ENCODE measurements at places on chromosomes 4 and X. TPM values are rescaled to one million over a fixed set of nuclear protein-coding genes. Genes with fewer than 3 reads are reported as not detected.

RTL9 gene
- polyA plus RNA-seq: 0.18 TPM

DNA sequence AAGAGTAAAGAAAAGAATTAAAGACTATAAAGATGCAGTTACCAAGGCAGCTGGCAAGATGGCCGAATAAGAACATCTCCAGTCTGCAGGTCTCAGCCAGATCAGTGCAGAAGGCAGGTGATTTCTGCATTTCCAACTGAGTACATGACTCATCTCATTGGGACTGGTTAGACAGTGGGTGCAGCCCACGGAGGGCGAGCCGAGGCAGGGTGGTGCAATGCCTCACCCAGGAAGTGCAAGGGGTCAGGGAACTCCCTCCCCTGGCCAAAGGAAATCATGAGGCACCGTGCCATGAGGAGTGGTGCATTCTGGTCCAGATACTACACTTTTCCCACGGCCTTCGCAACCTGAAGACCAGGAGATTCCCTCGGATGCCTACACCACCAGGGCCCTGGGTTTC, 20.5 kb downstream of the SPIN4 start:
- no peak for DNase-seq

ADAM29 gene
- polyA plus RNA-seq: not detected

- no peak for DNase-seq
Observed at GRCh38 chr4:99310389-99310788, 10.8 kb downstream of the ADH1B start.
